ENCODE measurements at places on chromosomes 1 and 21.

DNA sequence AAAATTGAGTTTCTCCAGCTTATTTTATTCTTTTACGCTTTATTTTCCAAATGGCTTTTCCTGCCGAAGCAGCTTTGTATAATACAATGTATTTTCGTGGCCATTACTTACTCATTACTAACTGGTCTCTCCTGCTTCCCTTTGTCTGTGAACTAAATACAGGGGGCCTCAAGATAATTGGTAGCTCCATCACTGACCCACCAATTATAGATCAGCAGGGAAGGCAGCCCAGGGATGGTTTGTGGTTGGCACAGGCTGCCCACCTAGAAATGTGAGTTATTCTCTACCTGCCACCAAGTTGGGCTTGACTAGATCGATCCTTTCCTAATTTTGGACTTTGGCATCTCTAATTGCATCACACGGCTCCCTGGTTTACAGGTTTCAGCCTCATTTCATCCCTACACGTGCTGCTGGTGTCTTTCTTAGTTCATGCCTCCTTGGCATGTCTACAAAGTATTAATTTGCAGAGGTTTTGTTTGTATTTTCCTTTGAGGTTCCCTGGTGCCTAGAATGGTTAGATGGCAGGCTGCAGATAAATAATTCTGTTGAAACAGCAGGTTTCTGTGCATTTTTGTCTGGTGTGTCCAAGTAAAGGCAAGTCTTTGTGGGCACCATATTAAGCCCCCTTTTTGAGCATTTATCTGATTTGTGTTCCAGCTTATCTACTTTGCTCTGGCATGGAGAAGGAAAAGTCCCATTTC, 35.2 kb downstream of the PEX14 start:
- DNase-seq = no peak

DNA sequence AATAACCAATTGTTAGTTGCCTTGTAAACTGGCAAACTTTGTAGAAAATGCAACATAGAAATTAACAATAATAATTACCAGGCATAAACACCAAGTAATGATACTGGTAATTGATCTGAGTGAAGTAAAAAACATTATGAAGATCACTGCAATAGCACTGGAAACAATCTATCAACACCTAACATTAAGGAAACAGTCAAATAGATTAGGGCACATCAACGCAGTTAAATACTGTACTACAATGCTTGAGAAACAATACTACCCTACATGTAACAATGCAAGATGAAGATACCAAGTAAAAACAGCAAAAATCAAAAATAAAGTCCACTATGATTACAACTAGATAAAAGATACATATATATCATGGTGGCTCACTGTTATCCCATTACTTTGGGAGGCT, 16.6 kb downstream of the SYDE2 start:
- no peak for DNase-seq

DNA sequence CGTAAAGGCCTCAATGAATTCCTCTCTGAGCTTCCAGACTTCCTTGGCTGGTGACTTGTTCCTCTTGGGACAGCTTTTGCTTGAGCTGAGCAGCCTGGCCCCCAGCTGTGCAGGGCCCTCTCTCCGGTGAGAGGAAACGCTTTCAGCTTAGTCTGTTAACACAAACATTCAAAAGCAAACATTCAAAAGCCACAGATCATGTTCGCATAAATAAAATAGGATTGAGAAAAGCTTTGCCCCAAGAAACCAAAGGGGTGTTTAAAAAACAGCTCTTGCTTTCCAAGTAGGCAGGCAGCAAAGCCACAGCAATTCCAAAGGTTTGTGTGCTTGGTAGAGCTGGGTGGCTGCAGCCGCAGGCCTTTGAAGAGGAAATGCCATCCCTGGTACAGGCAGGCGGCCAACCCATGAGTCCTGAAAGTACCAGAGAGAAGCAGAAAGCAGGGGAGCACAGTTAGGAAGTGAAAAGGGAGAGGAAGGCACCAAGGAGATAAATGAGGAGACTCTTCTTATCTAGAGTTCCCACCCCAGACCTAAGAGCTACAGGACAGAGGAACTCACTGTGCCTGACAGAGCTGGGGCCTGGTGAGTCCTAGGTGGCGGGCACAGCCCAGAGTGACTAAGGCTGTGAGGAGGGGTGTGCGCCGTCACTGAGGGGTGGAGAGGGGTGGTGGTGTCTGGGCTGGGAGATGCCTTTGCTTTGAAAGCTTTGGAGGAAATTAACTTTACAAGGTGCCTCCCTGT, 48.4 kb downstream of the CCN1 start:
- DNase-seq = no peak

GRCh38 chr1:93847811-93848288, 31.2 kb downstream of the DNTTIP2 start:
- peak; percentile 58 for DNase-seq

GRCh38 chr1:53731779-53732305, 7.1 kb downstream of the GLIS1 start:
- no peak for DNase-seq

DNA sequence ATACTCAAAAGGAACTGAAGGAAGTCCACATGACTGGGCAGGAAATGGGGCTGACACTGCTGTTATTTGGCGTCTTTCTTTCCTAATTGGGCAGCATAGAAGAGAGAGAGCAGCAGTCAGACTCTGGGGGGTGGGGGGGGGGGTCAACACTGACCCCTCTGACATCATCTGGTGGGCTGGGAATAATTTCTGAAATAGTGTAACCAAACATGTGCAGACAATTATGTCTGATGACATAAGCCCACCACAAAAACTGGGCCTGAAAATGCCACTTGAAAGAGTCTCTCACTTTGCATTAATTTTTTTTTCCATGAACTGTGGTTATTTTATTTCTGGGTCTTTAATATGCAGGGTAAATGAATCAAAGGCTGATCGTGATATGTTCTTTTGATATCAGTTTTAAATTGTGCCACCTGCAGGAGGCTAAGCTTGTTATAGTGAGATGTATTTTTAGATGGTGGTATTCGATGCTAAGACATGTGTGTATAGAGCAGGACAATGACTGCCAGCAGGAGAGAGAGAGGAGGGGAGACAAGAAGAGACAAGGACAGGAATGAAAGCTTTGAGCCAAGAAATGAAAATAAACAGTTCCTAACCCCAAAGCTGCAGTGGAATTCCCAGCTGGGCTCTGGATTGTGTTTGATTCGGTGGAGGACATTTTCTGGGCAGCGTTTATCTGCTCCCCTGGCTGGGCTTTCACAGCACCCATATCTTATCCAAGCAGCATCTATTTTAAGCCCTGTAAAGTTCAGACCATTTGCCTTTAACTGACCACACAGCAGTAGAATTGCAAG, 264.7 kb downstream of the PBX1 start:
- no peak for DNase-seq

DNA sequence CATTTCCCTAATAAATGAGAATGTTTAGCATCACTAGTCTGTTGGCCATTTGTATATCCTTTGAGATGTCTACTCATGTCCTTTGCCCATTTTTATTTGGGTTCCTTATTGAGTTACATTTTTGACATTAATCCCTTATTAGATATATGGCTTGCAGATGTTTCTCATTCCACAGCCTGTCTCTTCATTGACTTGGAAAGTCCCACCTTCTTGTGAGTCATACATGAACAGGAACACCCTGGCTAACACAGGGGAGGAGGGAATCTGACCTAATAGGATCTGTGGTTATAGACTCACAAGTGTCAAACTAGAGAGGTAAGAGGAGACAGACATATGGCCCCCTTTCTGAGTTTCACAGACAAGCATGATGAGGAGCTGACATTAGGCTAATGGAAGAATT, 11.5 kb downstream of the ZP4 start:
- DNase-seq = no peak

DNA sequence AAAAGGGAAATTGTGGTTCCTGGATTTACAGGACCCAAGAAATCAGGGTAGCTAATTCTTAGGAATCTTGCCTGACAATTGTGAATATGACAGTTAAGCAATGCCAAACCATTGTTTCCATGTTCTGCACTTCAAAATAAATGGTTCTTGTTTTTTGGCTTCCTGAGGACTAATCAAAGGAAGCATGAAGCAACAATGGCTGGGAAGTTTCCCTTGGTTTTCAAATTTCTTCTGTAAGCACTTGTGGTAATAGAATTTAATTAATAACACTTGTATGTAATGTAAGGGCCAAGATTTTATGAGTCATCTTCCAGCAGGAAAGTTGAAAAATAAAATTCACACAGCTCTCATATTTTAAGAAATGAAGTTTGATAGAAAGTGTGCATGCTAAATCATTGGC, 31.7 kb downstream of the JAM2 start:
- DNase-seq = no peak

DNA sequence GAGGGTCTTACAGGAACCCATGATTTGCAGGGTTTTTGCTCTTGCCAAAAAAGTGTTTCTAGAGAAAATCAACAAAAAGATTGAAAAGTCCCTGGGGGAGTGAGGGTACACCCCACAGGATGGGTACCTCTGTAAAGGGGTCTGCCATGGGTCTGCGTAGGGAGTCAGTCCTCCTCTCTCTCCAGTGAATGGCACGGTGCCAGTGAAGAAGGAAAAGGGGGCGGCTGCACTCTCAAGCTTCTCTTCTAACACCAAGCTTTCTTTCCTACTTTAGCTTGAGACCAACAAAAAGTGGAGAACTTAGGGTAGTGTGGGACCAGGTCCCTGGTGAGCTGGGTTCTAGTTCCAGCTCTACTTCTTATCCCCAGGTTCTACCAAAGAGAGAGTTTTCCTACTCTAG, 87.4 kb downstream of the GLUL start:
- no peak for DNase-seq

GRCh38 chr1:192407206-192407605, 90.4 kb downstream of the RGS21 start:
- no peak for DNase-seq

- DNase-seq = no peak
These were observed 376.5 kb downstream of the ADGRL2 start for GRCh38 chr1:82177192-82177591.

Measured in stimulated activated CD4-positive, alpha-beta T cell treated with anti-CD3 and anti-CD28 coated beads, Interleukin-1b, Interleukin-23, amount 100 ng/mL, for 4 hours (primary cell).